Left ventricle myocardium superior (tissue), 1 donor: ENCODE measurements at places on chromosomes 16 and 17. TPM values are rescaled to one million over a fixed set of nuclear protein-coding genes. Genes with fewer than 3 reads are reported as not detected.

GLIS2 gene
- 16.6 TPM for total RNA-seq

CCDC40 gene
- total RNA-seq: 5.8 TPM

RAC3 gene
- 1.8 TPM for total RNA-seq

LITAFD gene
- not detected for total RNA-seq

TP53TG3B gene
- not detected for total RNA-seq

HOXB5 gene
- not detected for total RNA-seq

PPL gene
- total RNA-seq: 18.4 TPM

IRX3 gene
- total RNA-seq: 5.6 TPM

CA7 gene
- total RNA-seq: not detected

FAM222B gene
- 16.8 TPM for total RNA-seq
